ENCODE measurements at places on chromosomes 7 and 10. TPM values are rescaled to one million over a fixed set of nuclear protein-coding genes. Genes with fewer than 3 reads are reported as not detected.

- DNase-seq, result peak; percentile 19
These were observed 945 bp downstream of the ADO start for GRCh38 chr10:62805231-62806099.

GRCh38 chr7:29854257-29854938, 48.1 kb downstream of the WIPF3 start:
- DNase-seq, result no peak

DNA sequence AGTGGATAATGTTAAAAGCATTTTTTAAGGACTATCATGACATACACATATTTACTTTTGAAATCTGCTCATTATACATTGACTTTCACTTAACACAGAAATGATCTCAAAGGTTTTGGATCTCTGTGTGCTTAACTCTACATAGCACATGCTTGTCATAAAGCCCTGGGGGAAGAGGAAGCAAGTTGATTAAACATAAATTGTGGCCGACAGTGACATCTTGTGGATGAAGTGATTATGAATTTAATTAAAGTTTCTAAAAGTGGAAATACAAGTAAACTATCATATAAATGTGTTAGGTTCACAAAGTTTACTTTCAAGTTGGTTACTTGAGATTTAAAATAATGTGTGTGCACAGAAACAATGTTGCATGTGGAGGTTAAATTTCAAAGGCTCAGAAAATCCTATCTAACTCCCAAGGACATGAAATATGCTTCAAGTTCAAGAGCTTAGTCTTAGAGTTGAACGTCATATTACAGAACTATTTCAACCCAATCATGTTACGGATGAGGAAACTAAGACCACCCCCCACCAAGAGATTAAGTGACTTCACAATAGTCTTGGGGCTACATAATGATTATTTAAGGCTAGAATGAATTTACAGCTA, 1247.8 kb downstream of the GATA3 start:
- no peak for DNase-seq

GRCh38 chr7:131865911-131866310, 309.5 kb upstream of the PODXL start:
- no peak for DNase-seq

The TDRD1 gene
- under 0.01 TPM for total RNA-seq

- DNase-seq, result no peak
These were observed 12.8 kb upstream of the PRKAG2 start for GRCh38 chr7:151889406-151890354.

GRCh38 chr10:117670116-117670904, 127.8 kb downstream of the EMX2 start:
- DNase-seq, result no peak

DNA sequence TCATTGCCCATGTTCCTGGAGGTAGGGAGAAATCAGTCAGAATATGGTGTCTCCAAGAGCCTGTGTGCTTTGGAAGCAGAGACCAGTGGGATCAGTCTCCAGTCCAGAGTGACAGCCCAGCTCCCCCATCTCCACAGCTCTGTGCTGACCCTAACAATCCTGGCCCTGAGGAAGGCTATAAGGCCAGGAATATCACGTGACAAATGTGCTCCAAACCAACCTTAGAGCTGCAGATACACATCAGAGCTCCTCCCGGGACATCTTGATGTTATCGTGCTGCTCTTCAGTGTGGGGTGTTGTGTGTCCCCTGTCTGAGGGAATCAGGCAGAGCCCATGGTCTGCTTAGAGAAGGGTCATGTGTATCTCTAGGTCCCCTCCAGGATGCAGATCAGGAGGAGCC, 15.2 kb downstream of the DMBT1 start:
- no peak for DNase-seq

DNA sequence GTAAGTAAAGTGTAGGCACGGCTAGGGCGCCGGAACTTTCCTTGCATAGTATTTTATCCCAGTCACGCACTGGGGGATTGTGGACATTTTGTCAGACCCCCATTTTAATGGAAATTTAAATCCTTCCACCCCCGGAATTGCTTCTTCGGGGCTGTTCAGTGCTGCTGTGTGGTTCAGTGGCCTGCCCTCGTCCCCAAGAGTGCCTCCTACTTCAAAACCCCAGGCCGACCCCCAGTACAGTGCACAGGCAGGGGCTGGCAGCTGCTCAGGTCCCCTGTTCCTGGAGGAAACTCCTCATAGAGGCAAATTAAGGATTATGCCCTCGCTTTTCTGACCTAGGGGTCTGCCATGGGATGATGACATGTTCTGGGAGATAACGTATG, 94.5 kb downstream of the PTPRE start:
- DNase-seq, result no peak

The CYP26A1 gene
- not detected for total RNA-seq

- no peak for DNase-seq
These were observed 173.3 kb downstream of the SLC16A9 start for GRCh38 chr10:59536167-59537014.

- DNase-seq, result no peak
These were observed 13.8 kb upstream of the PPIF start for GRCh38 chr10:79333513-79333912.

DNA sequence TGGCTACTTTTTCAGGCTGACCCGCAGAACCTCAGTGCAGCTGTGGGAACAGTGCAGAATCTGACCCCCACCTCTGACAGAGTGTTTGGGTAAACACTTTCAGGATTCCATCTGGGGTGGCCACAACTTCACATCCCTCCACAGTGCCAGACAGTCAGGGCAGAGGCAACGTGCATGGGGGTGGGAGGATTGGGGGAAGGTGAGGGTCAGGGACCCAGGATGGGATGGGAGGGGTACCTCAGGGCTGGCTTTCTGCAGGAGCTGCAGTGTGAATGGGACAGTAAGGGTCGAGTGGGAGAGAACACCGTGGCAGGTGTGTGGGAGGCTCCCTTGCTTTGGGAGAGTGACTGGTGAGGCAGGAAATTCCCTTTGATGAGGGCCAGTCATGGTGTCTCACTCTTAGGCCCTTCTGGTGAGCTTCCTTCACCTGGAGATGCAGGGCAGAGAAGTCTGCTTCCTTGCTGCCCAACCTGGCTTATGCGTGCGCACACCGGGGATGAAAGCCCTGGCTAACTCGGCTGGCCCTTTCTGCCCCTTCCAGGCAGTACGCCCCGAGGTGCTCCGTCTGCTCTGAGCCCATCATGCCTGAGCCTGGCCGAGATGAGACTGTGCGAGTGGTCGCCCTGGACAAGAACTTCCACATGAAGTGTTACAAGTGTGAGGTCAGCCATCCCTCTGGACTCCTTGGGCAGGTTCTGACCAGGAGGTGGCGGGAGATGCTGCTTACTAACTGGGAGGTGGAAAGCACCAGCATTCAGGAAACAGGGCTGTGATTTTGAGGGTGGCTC, 8.4 kb downstream of the ZYX start:
- DNase-seq, result no peak

GRCh38 chr10:71945819-71946474, 18.2 kb upstream of the CHST3 start:
- DNase-seq, result no peak

DNA sequence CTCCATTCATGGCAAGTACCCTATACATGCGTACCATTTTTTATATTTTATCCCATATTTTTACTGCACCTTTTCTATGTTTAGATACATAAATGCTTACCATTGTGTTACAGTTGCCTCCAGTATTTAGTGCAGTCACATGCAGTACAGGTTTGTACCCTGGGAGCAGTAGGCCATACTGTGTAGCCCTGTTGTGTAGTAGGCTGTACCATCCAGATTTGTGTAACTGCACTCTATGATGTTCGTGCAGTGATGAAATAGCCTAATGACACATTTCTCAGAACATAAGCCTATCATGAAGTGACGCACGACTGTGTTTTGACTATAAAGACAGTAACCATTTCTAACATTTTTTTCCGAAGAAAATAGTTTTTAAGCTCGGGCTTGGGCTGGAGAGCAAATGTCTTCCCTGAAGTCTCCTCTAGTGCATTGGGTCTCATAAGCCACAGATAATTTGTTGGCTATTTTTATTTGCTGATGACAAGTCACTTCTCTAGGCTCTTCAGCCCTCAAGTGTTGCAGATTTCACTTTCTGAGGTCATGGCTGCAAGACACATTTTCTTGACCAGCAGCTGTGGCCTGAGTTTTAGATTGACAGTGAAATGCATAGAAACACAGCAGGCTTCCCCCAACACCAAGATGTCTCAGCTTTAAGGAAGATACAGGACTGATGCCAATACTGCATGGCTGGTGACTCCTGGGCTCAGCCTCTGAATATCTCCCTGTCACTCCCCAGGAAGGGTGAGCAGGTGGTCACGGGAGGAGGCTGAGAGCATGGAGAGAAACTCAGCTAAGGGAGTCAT, 26.9 kb downstream of the EPDR1 start:
- no peak for DNase-seq

The FANK1 gene
- 13.8 TPM for total RNA-seq

GRCh38 chr7:90430614-90431460, 27.6 kb downstream of the CLDN12 start:
- no peak for DNase-seq

- peak; percentile 33 for DNase-seq
These were observed 757.3 kb downstream of the TYW1 start for GRCh38 chr7:67753891-67754290.

The MACROH2A2 gene
- 19.5 TPM for total RNA-seq

The FOXI2 gene
- total RNA-seq, result not detected

GRCh38 chr10:114915294-114915693, 22.7 kb upstream of the TRUB1 start:
- no peak for DNase-seq

The GATA3 gene
- total RNA-seq, result 0.48 TPM

- peak; percentile 34 for DNase-seq
These were observed at the start of gene ELFN1 for GRCh38 chr7:1669954-1670893. Gene ELFN1, plus strand, starts transcription at chr7:1670277. Its CDS starts 74,320 bp downstream, at chr7:1744597.
